GM19239 (cell line): ENCODE measurements at places on chromosomes 2 and 18.

- DNase-seq, result no peak
Measured at GRCh38 chr2:162537651-162538050, 193.7 kb downstream of the GCA start.

- no peak for DNase-seq
Measured at GRCh38 chr2:1546023-1546591, 132.8 kb downstream of the TPO start.

- DNase-seq, result peak; percentile 9
Measured at GRCh38 chr2:229715895-229716507, 1.6 kb upstream of the DNER start.

DNA sequence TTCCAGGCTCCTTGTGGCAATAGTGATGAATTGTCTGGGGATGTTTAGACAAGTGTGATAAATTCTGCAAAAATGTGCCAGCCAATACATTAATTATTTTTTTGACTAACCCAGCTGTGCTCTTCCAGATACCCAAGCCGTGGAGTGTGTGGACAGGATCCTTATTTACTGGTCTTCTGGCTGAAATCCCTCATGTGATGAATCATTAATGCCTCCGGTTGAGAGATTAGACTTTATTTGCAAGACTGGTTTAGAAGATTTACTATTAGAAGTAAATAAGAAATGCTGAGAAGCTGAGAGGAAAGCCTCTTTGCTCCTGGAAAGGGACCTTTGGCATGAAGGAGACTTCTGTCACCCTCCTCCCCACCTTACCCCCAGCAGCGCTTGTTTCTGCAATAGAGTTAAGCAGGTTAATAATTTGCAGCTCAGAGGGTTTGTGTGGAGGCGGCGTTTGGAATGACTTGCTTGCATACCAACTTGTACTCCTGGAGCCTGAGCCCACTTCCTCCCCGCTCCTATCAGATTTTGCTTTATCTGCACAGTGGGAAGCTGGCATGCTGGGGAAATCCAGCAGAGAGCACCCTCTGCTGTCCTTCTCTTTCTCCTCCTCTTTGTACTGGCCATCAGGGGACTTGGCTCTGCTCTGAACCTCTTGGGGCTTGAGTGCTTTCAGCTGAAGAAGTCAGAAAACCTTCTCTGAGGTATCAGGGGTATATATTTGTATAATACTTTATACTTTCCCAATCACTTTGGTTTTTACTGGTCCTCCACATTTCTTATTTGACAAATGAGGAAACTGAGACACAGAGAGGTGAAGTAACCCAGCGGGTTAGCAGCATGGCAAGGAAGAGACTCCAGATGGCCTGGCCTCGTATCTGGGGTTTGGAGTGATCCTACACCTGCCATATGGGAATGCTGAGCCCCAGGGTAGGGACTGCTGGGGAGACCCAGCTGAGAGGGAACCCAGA is 16.3 kb downstream of the SLC3A1 start:
- DNase-seq, result no peak

DNA sequence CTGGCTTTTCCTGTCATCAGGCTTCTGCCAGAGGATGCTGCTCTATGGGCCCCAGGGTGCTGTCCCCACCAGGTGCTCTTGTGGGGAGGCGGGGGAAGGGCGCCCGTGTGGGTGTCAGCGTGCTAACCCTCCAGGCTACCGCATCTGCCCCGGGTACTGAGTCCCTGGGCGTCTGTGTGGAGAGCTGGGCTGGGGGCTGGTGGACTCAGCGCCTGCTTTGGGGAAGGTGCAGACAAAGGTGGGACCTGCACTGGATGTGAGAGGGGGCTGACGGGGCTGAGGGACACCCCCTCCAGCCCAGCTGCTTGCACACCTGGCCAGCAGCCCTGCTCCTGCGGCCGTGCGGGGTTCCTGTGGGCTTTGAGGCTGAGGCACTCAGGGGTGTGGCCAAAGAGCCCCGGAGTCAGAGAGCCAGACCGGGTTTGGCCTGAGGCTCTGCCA is 120.7 kb upstream of the PXDN start:
- no peak for DNase-seq

GRCh38 chr2:100403722-100404121 is 13.7 kb downstream of the CHST10 start:
- DNase-seq, result no peak

- DNase-seq, result no peak
Measured at GRCh38 chr2:127034883-127035611, 71.9 kb downstream of the BIN1 start.

DNA sequence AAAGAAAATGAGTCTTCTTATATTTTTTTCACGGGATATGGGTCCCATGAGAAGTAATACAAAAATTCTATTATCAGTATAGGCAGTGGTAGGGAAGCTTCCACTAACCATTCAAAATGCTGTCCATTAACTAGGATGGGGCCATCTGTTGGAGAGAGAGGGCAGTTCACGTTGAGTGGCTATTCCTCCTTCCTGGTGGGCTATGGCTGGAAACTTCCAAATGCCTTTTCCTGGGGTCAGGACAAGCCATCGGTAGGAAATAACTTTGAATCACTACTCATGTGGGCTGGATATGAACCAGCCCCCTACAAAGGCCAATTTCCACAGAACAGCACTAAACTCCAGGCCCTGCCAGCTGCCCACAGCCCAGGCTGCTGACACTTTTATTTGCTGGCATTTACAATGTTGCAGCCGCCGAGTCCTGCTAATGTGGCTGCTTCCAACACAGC is 156.1 kb upstream of the HNRNPA3 start:
- DNase-seq, result no peak

GRCh38 chr2:138615257-138615656 is 113.7 kb downstream of the SPOPL start:
- no peak for DNase-seq

DNA sequence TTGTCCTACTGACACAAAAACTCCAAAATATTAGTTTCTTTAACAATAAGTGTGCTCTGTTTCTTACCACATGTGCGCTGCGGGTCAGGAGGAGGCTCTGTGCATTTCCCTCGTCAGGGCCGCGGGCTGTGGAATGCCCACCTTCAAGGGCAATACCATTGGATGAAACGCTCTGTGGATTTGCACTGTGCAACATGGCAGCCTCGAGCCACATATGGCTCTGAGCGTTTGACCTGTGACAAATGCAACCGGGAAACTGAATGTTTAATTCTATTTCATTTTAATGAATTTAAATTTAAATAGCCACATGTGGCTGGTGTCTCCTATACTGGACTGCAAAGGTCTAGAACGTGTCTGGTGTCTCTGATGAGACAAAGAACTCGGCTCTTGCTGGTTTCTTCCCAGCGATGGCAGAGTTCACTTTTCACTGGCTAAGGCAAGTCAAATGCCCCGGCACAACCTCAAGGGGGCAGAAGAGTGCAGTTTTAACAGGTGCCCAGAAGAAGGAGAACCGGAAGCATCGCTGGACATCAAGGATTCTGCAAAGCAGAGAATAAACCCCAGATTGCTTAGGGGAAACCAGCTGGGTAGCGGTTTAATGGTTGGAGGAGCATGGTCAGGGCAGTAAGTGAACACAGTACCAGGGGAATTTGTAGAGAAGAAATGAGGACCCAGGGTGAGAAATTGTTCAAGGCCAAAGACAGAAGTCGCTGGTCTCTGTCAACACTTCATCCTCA is 37.0 kb upstream of the TMEM18 start:
- DNase-seq, result peak; percentile 54

DNA sequence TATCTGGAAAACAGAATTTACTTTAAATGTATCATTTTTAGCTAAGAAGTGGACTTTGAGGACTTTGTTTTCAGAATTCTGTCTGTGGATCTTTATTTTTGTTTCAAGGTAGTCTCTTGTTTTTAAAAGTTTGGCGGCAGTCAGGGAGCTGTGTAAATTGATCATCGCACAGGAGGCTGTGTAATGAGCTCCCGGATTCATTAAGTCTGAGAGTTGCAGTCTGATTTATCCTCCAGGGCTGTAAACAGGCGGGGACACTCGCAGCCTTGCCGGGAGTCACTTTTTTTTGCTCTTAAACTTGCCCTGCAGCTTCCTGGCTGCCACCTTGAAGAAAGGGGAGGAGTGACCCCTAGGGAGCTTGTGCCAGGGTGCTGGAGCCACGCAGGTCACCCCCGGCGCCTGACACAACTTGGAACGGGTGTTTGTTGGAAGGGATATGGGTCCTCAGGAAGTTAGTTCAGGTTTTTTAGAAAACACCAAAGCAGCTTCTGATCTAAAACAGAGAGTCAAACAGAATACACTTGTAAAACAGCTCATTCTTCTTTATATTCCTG is 76.2 kb downstream of the DCDC2C start:
- DNase-seq, result no peak

DNA sequence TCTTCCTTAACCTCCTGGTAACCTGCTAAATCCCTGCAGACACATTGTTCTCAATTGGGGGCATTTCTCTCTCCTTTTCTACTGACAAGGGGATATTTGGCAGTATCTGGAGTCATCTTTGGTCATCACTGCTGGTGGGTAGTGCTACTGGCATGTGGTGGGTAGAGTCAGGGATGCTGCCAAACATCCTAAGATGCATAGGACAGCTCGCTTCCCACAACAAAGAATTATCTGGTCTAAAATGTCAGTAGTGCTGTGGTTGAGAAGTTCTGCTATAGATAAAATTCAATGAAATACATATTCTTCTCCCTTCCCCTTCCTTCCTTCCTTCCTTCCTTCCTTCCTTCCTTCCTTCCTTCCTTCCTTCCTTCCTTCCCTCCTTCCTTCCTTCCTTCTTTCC is 18.7 kb upstream of the LHCGR start:
- DNase-seq, result no peak

DNA sequence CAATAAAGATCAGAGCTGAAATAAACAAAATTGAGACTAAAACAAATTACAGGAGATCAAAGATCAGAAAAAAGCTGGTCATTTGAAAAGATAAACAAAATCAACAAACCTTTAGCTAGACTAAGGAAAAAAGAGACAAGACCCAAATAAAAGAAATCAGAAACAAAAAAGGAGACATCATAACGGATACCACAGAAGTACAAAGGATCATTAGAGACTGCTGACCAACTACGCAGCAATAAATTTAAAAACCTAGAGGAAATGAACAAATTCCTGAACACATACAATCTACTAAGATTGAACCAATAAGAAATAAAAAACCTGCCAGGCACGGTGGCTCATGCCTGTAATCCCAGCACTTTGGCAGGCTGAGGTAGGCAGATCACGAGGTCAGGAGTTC is 33.7 kb downstream of the USP34 start:
- no peak for DNase-seq

DNA sequence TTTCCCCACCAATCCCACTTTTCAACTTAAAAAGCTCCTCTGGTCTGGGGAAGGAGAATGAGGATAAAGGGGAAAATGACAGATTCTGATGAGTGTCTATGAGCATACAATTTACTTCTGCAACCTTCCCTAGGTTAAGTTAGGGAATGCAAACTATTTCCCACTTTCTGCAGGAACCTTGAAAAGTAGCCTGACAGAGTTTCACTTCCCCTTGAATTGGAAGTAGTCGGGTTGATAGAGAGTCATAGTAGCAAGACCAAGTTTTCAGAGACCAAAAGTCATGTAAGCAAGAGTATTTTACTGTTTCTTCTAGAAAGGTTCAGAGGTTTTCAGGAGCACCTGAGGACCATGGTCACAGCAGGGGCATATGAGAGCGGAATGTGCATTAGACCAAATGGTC is 815.1 kb downstream of the CPS1 start:
- no peak for DNase-seq

GRCh38 chr18:48702346-48703027 is 163.7 kb downstream of the CTIF start:
- DNase-seq, result no peak

DNA sequence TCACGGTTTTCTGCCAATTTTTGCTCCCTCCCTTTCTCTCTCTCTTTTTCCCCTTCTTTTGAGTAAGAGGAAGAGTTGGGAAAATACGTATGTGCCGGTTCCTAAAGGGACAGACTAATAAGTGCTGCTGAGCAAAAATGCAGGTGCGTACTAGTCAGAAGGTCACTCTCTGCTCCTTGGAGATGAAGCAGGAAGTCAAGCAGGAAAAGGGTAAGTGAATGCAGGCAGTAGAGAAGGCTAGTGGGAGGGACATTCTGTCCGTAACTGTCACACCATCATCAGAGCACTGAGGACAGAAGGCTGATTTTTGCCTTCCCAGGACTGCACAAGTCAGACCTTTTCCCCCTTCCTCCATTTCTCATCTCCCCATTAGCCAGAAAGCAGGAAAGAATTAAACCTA is 105.7 kb downstream of the CDH2 start:
- no peak for DNase-seq

DNA sequence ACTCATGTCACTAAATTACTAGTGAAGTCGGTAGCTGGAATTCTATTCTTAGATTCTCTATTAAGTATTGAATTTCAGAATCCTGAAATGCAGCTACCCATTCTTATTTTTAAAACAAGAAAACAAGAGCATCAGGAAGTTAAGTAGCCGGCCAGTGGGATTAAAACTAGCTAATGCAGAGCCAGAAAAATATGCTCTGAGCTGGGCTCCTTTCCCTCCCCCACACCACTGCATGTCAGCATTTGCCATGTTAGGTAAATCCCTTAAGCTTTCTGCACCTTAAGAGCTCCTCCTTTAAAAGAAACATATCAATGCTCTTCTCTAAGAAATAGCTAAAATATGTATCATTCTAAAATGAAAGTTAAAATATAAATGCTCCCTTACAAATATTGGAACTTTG is 72.2 kb upstream of the MFF start:
- DNase-seq, result no peak

DNA sequence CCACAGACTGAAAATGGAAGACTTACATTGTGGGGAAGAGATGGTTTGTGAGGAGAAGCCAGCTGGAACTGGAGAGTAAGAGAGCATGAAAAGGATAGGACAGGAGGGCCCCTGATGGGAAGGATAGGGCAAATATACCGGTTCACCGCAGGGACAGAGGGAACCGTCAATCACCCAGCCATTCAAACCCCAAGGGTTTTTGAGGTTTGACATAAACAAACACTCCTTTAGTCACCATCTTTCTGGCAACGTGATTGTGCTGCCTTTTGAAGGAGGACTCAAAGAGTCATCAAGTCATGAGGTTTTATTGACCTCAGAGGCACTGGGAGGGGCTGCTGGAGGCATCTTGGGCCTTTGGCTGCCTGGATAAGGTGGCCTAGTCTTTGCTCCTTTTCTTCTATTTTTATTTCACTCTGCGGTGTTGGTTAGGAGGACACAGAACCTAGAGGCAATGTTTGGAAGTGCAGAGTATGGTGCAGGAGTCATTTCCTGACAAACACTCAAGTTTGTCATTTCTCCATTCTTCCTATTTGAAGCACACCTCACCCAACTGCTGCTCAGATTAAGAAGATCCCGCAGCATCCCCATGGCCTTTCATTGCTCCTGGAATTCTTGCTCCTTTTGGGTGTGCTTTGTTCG is 487.3 kb upstream of the SPRED2 start:
- no peak for DNase-seq

DNA sequence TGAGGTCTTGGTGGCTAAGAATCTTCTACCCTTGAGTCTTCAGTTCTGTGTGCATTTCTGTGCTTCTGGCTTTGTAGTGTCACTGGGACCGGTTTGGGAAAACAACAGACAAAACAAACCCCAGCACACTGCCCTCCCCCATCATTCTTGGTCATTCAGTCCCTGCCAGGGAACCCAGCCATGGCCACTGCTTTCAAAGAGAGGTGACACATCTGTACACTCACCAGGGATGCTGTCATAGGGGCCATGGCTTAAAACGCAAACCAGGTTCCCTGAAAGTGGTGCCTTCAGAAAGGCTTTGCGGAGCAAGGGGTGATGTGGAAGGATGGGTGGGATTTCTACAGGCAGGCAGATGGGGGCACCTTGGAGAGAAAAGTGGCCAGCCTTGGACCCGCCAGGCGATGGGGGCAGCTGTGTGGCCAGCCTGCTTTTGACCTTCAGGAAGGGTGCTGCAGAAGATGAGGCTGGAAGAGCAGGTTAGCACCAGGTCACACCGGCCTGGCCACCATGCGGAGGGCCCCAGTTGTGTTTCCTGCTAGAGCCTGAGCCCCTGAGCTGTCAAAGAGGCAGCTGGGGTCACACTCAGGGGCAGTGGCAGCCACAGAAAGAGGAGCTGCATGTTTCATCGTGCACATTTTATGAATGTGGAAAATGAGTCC is 101.3 kb downstream of the INHBB start:
- DNase-seq, result no peak
